ENCODE measurements at places on chromosomes 2 and 18. TPM values are rescaled to one million over a fixed set of nuclear protein-coding genes. Genes with fewer than 3 reads are reported as not detected.

- DNase-seq = no peak
Observed at GRCh38 chr18:56468396-56468795, 170.0 kb downstream of the TXNL1 start.

- DNase-seq = no peak
Observed at GRCh38 chr2:182133195-182133891, 147.7 kb downstream of the PPP1R1C start.

DNA sequence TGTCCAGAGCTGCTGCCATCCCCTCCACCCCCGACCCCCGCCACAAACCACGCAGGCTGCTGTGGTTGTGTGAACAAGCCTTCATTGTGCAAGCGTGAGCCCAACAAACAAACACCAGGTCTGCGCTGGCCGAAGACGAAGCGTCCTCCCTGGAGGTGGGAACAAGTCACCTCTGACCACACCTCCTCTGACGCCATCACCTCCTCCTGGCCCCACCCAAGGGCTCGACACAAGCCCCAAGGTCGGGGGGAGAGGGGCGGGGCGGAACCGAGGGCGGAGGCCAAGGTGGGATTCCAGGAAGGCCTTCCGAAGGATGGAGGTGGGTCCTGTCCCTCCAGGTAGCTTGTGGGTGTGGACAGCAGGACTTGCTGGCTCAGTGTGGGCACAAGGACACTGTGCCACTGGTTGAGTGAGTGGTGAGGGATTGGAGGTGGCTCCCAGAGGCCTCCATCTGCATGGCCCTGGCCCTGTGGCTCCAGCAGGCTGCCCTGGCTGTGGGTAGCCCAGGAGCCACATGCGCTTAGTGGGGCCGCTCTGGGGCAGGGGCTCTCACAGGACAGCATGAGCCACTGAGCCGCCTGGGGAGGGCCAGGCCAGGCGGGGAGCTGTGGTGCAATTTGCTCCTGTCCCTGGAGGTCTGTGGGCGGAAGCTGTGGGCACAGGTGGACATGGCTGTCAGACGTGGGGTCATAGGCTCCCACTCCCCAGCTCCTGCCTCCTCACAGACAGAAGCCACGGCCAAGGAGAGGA lies 7.4 kb upstream of the GPR17 start:
- peak; percentile 59 for DNase-seq

DNA sequence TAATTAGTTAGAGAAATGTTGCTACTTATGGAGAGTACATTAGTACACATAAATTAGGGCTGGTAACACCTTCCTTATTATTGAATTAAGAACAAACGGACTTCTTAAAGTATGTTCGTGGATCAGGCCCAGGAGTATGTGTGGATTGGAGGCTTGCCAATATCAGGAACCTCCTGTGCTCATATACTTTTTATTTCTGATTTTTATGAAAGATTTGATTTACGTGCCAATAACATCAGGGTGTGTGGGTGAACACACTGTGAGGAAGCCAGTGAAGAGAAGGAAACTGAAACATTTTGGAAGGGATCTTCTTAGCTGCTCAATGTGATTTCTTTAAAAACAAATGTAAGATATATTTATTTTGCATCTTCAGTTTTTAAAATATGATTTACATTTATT lies 113.0 kb downstream of the EFEMP1 start:
- DNase-seq = peak; percentile 22

DNA sequence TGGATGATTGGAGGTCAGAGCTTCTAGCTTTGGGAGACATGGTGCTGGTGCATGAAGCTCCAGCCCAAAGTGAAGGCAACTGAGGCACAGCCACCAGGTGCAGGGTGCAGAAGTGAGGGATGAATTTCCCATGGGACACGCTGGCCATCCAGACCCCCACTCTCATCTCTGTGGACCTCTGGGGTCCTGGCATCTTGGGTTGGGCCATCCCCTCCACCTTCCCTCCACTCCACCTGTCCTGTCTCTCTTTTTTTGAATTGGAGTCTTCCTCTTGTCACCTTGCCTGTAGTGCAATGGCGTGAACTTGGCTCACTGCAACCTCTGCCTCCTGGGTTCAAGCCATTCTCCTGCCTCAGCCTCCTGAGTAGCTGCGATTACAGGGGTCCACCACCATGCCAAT lies 3.4 kb downstream of the NGEF start:
- DNase-seq = no peak

DNA sequence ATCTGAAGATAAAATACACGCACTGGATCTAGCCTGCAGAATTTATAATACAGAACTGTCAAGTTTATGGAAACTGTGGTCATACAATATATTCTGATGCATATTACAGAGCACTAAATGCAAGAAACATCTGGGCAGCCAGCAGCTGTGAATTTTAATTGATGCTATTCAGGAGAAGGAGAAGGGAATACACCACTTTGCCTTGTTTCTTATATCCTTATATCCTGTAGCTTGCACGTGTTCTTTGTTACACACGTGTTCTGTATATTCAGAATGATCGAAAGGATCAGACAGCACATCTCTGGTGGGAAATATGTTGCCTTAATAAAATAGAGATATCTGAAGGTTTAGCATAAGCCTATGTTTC lies 335.8 kb downstream of the AGPS start:
- no peak for DNase-seq

- no peak for DNase-seq
Observed at GRCh38 chr2:44825702-44826101, 115.8 kb upstream of the SIX3 start.

DNA sequence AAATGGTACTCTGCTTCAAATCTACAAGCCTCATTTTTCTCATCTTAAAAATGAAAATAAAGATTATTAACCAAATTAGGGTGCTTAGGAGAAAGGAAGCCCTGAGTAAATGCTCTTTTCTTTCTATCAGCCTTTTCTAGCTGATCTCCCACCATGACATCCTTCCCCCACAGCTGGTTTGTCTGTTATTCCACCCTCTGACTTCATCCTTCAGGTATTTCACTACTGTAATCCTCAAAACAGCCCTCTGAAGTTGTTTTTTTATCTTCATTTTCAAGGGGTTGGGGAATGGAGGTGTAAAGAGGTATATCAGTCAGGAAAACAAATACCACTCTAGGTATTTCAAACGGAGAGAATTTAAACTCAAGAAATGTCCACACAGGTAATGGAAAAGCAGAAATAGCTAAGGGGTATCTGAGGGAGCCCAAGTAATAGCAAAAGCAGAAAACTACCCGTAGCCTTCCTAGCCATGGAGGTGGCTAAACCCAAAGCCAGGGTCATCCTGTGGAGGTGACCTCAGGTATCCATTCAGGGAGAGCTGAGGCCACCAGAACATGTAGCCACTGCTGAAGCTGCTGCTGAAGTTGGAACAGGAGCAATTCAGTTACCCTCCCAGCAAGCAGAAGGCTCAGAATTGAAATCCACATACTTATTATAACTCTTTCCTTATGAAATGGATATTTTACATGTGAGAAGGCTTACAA lies 990.9 kb upstream of the ACVR2A start:
- DNase-seq = peak; percentile 3

DNA sequence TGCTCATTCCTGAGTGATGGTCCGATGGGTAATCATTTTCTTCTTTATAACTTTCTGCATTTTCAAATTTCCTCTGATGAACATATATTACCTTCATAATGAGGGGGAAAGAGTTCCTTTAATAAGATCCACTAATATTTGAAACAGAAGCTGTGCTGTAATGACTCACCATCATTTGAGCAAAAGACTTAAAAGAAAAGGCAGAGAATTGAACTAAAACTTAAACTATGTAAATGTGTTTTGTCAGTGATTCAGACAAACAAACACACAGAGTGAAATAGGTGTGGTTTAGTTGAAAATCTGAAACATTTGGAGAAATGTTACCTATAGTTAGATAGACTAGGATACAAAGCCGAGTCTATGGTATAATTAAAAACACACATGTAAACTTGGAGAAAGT lies 209.6 kb downstream of the STK39 start:
- DNase-seq = no peak

DNA sequence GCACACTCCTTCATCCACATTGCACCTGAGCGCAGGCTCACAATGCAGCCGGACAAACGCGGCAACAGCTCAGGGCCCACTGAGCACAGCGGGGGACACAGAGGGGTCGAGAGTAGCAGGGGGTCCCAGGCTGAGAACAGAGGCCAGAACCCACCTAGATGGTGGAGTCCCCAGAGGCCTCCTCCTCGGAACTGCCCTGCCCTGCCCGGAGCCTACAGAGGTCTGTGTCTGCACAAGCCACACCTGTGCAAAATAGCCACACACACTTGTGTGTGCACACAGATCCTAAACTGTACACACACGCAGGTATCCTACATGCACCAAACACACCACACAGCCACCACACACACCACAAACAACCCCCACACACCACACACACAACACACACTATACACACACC lies 72.8 kb downstream of the TMEM18 start:
- DNase-seq = no peak

RAMP1 gene
- total RNA-seq = 11.2 TPM

CSRNP3 gene
- 0.33 TPM for total RNA-seq

ALPI gene
- total RNA-seq = not detected

CAPG gene
- 188 TPM for total RNA-seq

Data from MCF 10A (cell line).